ENCODE measurements at places on chromosomes 5 and 9. TPM values are rescaled to one million over a fixed set of nuclear protein-coding genes. Genes with fewer than 3 reads are reported as not detected.

Gene NUTM2F
- total RNA-seq, result not detected

Gene PCDHGA4
- total RNA-seq, result not detected

Gene ROPN1L
- 3.6 TPM for total RNA-seq

Gene MYOT
- total RNA-seq, result not detected

Gene RANBP6
- total RNA-seq, result 5.6 TPM
